ENCODE measurements at places on chromosomes 16 and 17.

- no peak for DNase-seq
Observed at GRCh38 chr16:610513-611381, 20.0 kb upstream of the WFIKKN1 start.

- DNase-seq: no peak
Observed at GRCh38 chr17:54009502-54009901, 186.8 kb downstream of the KIF2B start.

DNA sequence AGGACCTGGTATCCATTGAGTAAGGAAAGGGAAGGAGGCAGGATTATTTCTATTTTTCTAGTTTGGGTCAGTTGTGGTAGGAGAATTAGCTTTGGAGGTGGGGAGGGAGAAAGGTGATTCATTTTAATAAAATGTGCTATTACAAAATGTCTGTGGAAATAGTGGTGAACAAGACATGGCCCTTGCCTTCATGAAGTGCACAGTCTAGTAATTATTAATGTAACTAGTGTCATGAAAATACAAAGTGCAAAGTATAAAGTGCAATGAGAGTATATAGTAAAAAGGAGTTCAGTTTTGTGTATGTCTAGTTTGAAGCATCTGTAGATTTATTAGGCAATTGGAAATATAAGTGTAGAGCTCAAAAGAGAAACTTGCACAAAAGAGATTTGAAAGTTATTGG is 11.9 kb downstream of the NFATC3 start:
- no peak for DNase-seq

GRCh38 chr16:86342161-86342834 is 168.0 kb upstream of the FOXF1 start:
- DNase-seq: no peak

GRCh38 chr17:81955058-81955681 is 5.8 kb downstream of the NOTUM start:
- no peak for DNase-seq

All from NB4 (cell line).